T-helper 17 cell (primary cell): ENCODE measurements at places on chromosomes 7 and 10. TPM values are rescaled to one million over a fixed set of nuclear protein-coding genes. Genes with fewer than 3 reads are reported as not detected.

The HSPA12A gene
- 0.37 TPM for total RNA-seq

The POU6F2 gene
- total RNA-seq, result not detected

The PNLIPRP3 gene
- total RNA-seq, result not detected

The TRIP6 gene
- 9.8 TPM for total RNA-seq

The TMEM196 gene
- total RNA-seq, result not detected

The SPDYE8 gene
- not detected for total RNA-seq

The INPP5F gene
- 10.4 TPM for total RNA-seq

The ZNF212 gene
- total RNA-seq, result 15.3 TPM

The ASIC3 gene
- 6.7 TPM for total RNA-seq

The TRIM56 gene
- total RNA-seq, result 46.6 TPM

The VOPP1 gene
- total RNA-seq, result 114 TPM

The AZGP1 gene
- not detected for total RNA-seq

The SSC4D gene
- total RNA-seq, result not detected

The AKR1C3 gene
- 1.4 TPM for total RNA-seq

The POLR2J2 gene
- total RNA-seq, result 35.7 TPM
